ENCODE measurements at places on chromosomes 5 and 9.
A peak's percentile ranks its signal among the peaks of the same experiment; 100 is the strongest.

DNA sequence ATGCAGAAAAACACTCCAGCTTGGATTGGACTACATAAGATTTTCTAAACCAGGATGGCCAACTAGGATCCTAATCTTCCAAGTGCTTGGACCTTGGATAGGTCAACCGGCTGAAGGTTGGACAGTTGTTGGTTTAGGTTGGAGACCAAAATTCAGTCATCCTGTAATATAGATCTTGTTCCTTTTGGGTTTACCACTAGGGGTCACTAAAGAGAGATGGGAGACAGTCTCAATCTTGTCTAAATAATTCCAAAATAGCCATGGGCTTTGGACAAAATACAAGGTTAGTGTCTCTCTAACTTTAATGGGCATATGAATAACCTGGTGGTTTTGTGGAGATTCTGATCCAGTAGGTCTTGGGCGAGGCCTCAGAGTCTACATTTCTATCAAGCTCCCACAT lies 148.7 kb upstream of the ERCC6L2 start:
- no peak for DNase-seq

GRCh38 chr9:97853056-97853843 lies at the start of gene FOXE1:
FOXE1 (plus strand) TSS chr9:97853226; CDS start chr9:97853915, 689 bp downstream.
- peak; percentile 53 for DNase-seq

GRCh38 chr9:30723656-30724055 lies 1660.8 kb upstream of the ACO1 start:
- DNase-seq, result no peak

GRCh38 chr9:83625178-83625577 lies 2.2 kb downstream of the IDNK start:
- no peak for DNase-seq

GRCh38 chr9:116381350-116381749 lies 227.8 kb downstream of the PAPPA start:
- no peak for DNase-seq

GRCh38 chr9:109910671-109911518 lies 130.9 kb downstream of the PALM2AKAP2 start:
- DNase-seq, result no peak

GRCh38 chr5:150020249-150020648 lies 19.7 kb downstream of the HMGXB3 start:
- DNase-seq, result no peak

DNA sequence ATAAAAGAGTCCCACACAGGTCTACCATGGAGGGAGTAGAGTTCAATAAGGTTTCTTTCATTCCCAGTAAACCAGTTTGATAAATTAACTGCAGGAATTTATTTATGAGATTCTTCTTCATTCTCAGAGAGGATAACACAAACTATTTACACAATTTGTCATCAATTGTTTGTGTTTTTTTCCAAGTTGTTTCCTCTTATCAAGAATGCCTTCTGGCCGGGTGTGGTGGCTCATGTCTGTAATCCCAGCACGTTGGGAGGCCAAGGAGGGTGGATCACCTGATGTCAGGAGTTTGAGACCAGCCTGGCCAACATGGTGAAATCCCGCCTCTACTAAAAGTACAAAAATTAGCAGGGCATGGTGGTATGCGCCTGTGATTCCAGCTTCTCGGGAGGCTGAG lies 216.7 kb downstream of the MLLT3 start:
- no peak for DNase-seq

DNA sequence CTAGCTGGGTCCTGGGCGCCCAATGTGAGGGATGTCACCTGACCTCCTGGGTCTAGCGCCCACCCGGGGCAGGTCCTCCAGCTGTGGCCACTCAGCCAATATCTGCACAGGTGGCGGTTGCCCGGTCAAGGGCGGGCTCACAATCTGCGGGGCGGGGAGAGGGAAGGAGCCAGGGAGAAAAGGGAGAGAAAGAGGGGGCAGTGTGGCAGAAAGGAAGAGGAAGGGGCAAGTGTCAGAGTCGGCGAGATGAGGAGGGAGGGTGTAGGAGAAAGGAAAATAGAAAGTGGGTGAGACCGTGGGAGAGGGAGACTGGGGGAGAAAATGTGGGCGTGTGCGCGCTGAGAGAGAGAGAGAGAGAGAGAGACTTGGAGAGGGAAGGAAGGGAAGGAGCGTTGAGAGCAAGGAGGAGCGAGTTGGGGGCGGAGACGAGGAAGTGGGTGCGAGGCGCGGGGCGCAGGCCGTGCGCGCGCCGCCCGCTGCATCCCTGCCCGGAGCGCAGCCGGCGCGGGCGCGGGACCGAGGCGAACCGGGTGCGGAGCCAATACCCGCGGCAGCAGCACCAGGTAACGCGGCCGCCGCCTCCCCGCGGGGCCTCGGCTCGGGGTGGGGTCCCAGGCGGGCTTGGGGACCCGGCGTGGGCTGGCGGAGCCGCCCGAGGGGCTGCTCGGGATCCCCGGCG lies at the start of gene HRH2:
Gene HRH2 (plus strand): TSS at position 479 of the 679 bp plus-strand sequence. CDS start 25,163 bp downstream, outside the sequence.
- peak; percentile 71 for DNase-seq

- DNase-seq, result no peak
These were observed 2.7 kb downstream of the OR13J1 start for GRCh38 chr9:35867538-35867937.

GRCh38 chr9:124399323-124399967 lies 15.8 kb downstream of the PSMB7 start:
- no peak for DNase-seq

GRCh38 chr9:131691969-131692611 lies 47.8 kb downstream of the RAPGEF1 start:
- DNase-seq, result no peak

DNA sequence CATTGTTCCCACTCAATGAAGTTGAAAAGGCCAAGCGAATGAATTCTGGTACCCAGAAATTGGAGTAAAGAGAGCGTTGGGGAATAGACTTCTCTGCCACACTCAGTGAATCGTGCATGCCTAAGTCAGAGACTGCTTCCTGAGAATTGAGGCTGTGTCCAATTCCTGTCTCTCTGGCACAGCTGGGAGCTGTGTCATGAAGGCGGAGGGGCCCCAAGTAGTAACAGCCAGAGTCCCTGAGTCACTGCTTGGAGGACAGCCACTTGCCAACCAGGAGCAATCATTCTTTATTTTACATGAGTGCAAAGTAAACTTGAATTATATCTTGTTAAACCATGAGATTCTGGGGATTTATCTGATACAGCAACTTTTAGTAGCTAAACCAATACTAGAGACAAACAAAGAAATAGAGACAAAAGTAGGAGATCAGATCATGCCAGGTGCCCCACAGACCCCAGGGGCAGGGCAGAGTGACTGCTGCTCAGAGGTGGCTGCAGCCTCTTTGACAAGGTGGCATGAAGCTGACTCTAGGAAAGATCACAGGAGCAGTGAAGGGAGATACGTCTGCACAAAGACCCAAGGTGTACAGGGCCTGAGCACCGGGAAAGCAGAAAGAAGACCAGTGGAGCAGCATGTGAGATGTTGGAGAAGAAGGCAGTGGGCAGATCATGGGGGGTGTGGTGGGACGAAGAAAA lies 246.0 kb downstream of the GADD45G start:
- no peak for DNase-seq

DNA sequence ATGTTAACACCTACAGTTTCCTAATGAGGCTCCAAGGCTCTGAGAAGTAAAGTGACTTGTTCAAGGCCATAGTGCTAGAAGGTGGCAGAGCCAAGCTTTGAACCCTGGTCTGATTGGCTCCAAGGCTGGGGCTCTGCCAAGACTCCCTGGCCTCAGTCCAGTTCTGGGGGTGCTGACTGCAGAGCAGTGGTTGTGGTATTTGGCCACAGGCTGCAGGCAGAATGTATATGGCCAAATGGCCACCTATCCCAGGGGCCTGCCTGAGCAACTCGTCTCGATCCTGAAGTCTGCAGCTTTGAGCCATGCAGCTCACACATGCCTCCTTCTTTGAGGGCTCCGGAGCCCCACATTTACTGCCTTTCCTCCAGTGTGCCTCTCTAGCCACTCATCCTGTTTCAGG lies 9.7 kb upstream of the NEK6 start:
- no peak for DNase-seq

DNA sequence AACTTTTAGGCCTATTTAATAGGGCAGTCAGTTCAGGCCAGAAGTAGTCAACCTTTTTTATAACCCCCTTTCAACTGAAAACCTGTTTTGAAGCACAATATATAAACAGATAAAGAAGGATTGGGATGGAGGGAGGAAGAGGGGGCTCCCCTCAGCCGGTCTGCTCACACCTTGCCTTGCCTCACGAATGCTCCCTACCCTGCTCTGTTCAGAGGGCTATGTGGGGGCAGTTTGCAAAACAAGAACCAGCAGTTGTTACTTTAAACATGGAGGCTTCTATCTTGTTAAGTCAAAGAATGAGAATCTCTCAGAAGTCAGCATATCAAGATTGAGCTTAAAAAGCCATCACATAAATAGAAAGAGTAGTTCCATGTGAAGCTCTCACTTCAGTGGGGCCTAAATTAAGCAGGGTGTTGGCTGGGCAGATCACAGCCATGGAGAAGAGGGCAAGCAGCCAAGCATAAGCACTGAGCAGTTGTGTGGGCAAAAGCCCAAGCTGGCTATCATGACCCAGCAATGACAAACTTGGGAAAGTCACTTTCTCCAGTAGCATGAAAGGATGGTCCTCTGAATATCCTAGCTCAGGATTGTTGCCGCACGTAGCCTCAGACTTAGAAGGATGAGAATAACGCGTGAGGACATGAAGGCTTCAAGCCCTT lies 70.6 kb downstream of the ALDH1A1 start:
- DNase-seq, result no peak

GRCh38 chr5:127595484-127596368 lies 53.2 kb upstream of the CTXN3 start:
- peak; percentile 72 for DNase-seq

DNA sequence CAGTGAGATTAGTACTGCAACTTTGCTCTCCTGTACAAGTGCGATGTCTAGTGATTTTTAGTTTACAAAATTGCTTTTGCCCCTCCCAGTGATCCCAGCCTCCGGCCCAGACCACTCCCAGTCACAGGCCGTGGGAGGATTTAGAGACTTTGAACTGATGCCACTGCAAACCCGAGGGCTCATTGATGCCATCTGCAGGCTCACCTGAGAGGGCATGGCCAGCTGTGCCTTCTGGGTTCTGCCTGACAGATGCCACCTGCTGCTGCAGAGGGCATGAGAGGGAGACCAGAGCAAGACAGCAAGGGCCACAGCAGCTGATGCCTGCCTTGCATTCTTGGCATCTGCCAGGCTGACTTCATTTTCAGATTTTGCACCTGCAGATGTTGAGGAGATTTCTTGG lies 593.8 kb downstream of the CDK5RAP2 start:
- DNase-seq, result peak; percentile 18

DNA sequence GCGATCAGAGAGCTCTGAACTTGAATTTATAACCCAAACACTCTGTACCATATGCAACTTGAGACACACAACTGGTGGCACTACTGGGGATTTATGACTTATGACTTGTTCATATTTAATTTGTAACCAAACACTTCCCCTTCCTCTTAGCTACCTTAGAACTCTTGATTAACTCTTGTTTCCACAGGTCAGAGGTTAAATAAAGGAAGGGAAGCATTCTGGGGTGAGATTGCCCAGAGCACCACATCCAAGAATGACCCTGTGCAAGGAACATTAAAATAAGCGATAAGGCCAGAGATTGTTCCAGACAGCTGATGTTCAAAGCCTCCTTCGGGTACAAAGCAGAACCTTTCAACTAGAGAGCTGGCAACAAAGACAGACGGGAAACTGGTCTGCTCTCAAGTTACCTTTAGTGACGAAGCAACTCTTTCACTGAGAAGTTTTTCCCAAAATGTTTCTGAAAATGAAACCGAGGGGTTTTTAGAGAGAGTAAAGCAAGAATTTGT lies 242.6 kb downstream of the DENND1A start:
- DNase-seq, result no peak

DNA sequence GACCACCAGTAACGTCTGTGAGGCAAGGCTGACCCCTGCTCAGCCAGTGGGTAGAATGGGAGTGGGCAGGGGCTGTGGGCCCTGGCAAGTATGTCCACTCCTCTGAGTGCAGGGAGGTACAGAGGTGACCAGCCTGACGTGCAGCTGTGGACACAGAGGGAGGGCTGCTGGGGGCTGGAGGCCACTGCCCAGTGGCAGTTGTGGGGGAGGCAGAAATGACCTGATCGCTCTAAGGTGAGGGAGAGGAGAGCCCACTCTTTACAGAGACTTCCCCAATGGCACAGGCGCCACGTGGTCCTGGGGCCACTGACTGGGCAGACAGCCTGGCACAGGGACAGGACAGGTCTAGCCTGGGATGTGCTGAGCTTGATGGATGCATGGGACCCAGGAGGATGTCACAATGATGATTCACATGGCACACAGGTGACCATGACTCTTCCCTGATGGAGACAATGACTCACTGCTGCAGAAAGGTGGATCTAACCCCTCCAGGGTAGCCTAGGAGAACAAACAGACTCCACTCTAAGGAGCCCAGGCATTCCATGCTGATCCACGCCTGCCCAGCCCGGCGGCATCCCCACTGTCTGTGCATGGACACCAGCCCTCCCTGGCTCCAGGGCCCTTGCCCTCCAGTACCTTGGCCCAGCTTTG lies 7.7 kb downstream of the LPCAT1 start:
- peak; percentile 6 for DNase-seq

- no peak for DNase-seq
These were observed 465.3 kb upstream of the ARRDC3 start for GRCh38 chr5:91848453-91848852.

GRCh38 chr9:134024214-134024792 lies 978 bp upstream of the BRD3OS start:
- DNase-seq, result no peak

- no peak for DNase-seq
These were observed 120.1 kb downstream of the SNX18 start for GRCh38 chr5:54637654-54638053.

DNA sequence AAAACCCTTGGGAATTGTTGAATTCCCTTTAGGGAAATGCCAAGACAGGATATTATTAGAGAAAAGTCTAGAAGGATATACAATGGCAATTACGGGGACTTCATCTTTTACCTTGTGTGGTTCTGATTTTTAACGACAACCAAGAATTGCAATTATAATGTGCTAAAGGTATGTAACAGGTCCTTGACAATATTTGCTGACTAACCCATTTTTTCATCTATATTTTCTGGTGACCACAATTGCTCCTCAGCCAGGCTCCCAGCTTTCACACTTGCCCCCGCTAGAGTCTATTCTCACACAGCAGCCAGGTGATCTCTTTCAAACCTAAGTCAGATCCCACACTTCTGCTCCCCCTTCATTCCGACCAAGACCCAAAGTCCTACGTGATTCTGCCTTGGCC lies 34.3 kb downstream of the BARHL1 start:
- no peak for DNase-seq

DNA sequence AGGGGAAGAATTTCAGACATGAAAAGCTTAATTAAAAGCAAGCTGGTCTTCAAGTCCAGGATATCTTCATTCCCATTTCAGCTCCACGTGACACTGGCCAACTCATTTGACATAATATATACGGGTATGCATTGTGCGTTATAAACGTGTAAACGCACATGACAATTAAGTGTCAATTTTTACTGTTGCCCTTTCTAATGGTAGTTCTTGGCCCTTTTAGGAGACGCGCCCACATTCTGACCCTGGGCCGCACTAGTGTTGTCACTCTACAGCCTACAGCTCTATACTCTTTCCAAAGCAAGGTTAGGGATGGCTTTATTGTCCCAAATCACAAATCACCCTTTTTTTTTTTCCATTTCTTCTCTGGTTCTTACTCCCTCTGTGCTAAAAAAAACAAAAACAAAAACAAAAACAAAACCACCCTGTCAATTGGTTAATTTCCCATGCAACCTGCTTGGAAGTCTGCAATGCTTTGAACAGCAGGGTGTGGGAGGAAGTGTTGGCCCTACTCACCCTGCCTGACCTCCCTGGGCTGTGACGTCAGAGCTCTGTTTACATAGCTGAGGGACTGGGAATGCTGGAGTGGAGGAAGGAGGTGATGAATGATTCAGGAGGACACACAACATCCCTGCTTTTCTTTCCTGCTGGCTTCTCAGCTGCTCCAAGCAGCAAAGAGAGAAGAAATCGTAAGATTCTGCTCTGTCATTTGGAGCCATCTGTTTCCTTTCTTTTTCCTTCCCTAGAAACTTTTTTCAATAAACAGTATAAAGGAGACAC lies 19.3 kb downstream of the RFK start:
- DNase-seq, result peak; percentile 35

All from WERI-Rb-1 (cell line).